ENCODE measurements at places on chromosomes 16 and 17.

DNA sequence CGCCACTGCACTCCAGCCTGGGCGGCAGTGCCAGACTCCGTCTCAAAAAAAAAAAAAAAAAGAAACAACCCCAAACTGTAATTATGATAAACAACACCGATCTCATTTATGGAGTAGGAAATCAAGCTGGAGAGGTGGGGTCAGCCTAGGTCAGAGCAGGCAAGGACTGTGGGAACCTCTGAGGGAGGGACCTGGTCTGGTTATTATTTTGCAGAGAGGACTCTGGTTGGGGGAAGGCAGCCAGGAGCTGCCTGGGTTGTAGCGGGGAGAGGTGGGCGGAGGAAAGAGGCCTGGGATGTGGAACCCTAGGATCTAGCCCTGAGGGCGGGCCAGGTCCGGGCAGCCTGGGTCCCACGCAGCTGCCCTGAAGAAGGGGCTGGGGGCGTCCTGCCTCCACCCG, 10.9 kb upstream of the HS3ST6 start:
- peak; percentile 6 for DNase-seq

GRCh38 chr17:79890706-79891105, 51.5 kb upstream of the CBX4 start:
- no peak for DNase-seq

DNA sequence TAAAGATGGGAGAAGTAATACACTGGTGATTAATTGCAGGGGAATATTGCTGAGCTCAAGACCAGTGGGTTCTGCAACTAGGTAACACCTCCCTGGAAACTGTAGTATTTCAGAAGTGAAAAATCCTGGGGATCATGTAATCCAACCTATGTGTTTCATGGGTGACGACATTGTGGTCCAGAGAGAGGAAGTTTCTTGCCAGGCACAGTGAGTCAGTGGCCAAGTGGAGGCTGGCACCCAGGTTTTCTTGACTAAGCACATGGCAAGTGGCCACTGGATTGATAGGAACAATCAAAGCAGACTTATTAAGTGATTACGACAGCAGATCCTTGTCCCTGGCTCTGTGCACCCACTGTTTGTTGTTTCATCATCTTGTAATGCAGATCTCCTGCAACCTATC, 14.6 kb upstream of the CIITA start:
- no peak for DNase-seq

GRCh38 chr17:7853691-7854038, 1.2 kb upstream of the TMEM88 start:
- DNase-seq: no peak

- no peak for DNase-seq
These were observed 63.9 kb downstream of the SHISA9 start for GRCh38 chr16:12965274-12965804.

- DNase-seq: no peak
These were observed 2.7 kb upstream of the HSD11B2 start for GRCh38 chr16:67428146-67428731.

GRCh38 chr17:82559566-82560251, 40.2 kb downstream of the FOXK2 start:
- no peak for DNase-seq

DNA sequence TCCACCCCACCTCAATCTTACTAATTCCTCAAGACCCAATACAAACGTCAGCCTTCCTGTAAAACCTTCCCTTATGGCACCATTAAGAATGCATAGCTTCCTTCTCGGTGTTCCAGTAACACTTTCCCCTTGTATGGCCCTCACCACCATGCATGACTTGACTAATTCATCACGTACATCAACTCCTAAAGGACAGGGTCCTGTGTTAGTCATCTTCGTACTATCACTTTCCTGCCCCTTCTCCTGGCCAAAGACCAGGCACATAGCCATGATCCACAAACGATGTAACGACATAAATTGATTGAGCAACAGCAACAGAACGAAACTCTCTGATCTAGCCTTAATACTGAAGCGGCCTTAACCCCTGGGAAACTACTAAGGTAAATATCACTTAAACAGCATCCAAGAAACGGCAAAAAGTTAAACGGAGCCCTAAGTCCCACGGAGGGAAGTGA, 612 bp downstream of the PSMD12 start:
- DNase-seq: no peak

DNA sequence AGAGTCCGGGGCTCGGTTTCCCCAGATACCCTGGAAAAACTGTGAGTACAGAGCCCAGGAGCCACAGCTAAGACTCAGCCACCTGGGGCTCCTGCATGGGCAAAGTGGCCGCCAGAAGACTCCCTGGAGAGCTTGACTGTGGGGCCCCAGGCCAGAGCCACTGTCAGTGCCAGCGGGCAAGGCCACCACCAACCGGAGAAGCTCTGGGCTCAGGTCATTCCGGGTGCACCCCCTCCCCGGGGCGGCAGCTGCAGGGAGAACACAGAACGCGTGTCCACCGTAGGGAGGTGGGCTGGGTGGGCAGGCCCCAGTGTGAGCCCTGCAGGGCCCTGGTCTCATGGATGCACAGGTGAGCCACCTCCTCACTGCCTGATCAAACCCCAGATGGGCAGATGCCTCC, 22.3 kb upstream of the RBFOX3 start:
- DNase-seq: no peak

DNA sequence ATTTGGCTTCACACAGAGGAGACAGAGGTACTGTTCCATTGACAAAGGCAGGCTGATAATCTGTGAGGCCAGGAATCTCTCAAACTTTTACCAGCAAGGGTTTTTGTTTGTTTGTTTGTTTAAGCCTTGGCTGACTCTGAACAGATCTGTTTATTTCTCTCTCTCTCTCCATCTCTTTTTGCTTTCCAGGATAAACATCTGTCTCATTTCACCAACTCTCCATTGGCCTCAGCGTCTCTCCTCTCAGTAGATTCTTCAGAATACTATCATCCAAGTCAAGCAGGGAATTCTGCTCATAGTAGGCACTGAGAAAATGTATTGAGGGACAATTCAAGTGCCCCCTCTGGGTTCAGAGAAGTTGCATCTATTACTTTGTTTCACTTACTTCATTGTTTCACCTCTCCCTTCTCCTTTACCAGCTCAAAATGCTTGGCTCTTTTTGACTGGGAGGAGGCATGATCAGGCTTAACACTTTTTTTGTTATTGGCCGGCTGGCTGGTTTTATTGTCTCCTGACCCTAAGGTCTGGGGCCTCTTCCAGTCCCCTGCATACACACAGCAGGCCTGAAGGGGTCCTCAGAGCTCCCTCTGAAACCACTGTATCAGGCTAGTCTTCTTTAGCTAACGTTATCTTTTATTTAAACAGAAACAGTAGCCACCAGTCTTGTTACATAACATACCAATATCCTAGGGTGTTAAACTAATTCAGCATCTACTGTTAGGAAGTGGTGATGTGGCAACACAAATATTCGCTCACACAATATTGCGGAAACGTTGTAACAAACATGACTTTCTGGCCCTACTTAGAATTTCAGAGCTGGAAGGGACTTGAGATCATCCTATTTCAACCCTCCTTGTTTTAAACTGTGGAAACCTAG, 2.0 kb upstream of the YPEL2 start:
- DNase-seq: peak; percentile 56

DNA sequence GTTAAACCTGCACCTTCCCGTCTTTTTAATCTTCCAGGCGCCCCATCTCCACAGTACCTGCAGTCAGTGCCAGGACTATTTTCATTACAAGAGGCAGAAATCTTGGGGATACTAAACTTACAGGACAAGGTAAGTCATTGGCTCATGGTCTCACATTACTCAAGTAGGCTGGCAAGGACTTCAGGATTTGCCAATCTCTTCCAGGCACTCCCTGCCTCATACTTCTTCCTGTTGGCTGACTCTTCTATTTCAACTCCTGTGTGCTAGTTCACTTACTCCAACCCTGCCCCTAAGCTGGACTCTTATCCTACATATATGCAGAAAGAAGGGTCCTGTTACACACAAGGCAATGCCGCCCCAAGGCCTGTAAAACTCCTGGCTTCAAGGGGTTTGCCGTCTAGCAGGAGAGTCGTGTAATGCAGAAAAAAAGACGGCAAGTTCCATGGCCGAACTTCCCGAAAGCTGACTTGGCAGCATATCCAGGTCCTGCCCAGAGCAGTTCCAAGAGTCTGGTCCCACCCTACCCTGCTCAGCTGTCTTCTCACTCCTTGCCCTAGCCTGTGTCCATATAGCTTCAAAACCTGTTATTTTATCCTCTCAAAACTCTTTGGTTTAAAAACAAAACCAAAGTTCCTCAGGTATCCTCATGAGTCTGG, 14.8 kb downstream of the ERN1 start:
- DNase-seq: no peak

- DNase-seq: no peak
These were observed 202.8 kb upstream of the FOXF1 start for GRCh38 chr16:86307514-86307903.

DNA sequence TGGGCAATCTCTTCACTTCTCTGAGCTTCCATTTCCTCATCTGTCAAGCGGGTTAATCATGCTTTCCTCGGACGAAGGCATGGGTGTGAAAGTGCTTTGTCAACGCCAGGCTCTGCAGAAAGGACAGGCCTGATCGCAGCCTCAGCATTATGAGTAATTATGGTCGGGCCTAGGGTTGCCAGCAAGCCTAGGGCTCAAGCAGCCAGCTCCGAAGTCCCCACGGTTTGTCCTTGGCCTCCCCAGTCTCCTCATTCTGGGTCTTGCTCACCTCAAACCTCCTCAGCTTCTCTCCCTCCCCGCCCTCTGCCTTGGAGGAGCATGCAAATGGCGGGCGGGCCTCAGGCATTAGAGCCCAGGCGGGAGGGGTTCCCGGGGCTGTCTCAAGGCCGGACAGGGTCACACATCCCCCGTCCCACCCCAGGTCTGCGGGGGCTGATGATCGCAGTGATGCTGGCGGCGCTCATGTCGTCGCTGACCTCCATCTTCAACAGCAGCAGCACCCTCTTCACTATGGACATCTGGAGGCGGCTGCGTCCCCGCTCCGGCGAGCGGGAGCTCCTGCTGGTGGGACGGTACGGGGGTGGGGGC, 10.2 kb upstream of the FAM83G start:
- no peak for DNase-seq

GRCh38 chr16:50208460-50208931, 55.4 kb downstream of the TENT4B start:
- no peak for DNase-seq

GRCh38 chr16:69089091-69089910, 16.2 kb upstream of the HAS3 start:
- no peak for DNase-seq

DNA sequence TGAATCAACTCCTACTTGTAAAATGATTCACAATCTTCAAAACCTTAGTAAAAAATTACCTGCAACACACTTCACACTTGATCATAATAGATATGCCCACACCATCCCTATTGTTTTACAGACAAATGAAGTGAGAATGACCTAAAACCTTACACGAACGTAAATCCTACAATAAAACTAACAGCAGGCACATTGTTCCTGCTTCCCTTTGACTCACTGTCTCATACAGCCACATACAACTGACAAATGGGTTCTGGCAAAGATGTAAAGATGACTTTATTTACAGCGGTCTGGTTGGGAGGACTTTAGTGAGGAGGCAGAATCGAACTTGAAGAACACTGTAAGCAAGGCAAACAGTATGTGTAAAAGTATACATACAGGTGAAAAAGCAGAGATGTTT, 188.7 kb downstream of the MYO1D start:
- no peak for DNase-seq

DNA sequence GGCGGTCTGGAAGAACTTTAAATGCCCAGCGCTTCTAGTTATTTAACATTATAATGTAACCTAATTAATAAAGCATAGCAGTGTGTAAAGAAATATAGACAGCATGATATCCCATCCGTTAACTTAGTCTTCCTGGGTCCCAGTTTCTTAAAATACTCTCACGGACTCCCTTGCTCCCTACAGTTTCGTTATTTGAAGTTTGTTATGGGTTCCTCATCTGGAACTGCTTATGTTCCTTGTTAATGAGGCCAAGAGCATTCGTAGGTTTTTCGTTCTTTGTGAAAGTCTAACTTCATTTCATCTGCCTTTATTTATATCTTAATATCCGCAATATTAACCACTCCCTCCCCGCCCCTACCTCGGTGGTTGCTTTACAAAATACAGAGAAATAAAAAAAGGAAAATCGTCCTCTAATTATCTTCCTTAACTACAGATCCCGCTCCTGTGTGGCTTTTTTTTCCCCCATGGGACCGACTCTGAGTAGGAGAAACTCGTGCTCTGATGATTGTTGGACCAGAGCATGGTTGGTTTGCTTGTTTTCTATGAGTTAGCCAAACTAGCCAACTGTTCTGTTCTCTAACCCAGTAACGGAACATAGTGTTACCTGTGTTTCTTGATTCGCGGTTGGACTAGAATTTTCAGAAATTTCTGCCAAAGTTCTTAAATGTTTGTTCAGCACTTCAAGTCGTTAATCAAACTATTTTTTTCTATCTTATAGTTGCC, 863 bp downstream of the ADPRM start:
- no peak for DNase-seq

DNA sequence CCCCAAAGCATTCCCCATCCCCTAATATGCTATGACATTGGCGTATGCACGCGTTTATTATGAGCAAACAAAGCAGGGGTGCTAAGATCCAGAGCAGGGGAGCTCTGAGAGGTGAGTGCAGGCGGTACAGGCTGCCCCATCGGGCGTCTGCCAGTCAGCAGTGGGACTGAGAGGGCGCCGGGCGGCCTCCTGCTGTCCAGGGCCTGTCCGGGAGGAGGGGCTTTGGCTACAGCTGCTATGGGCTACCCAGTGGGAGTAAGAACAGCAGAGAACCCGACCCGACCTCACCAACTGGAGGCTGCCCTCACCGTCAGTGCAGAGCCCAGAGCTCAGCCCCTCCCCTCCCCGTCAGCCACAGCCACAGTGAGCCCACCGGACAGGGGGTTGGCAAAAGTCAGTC, 18.5 kb upstream of the AATK start:
- no peak for DNase-seq

- DNase-seq: no peak
These were observed 743.1 kb downstream of the KCNJ18 start for GRCh38 chr17:22435231-22435974.

GRCh38 chr17:38589462-38590114, 16.2 kb downstream of the SRCIN1 start:
- DNase-seq: no peak

- DNase-seq: no peak
These were observed 15.5 kb downstream of the GFOD2 start for GRCh38 chr16:67703626-67704025.

- peak; percentile 25 for DNase-seq
These were observed 17.5 kb downstream of the HELZ start for GRCh38 chr17:67227488-67227887.

- DNase-seq: no peak
These were observed 13.1 kb downstream of the ADCY7 start for GRCh38 chr16:50279504-50279865.

DNA sequence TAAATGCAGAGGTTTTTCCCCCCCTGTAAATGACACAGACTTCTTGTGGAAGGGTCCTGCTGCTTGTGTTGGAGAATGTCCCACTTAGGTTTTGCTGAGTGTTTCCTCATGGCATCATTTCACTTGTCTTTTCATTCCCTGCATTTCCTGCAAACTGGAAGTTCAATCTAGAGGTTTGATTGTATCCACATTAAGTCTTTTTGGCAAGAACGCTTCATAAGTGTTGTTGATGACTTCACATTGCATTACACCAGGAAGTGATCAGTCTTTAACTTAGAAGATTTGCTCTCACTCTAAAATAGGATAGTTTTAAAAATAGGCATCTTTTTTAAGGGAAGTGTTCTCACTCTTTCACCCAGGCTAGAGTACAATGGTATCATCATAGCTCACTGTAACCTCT, 67.2 kb downstream of the RPTOR start:
- no peak for DNase-seq

GRCh38 chr17:6402258-6402657, 32.7 kb downstream of the AIPL1 start:
- DNase-seq: peak; percentile 44
